Mammary epithelial cell (primary cell): ENCODE measurements at places on chromosomes 13 and 19.

- DNase-seq: no peak
Observed at GRCh38 chr19:52351512-52351911, 15.5 kb downstream of the ZNF610 start.

- no peak for DNase-seq
Observed at GRCh38 chr13:37576601-37577000, 22.0 kb downstream of the POSTN start.

DNA sequence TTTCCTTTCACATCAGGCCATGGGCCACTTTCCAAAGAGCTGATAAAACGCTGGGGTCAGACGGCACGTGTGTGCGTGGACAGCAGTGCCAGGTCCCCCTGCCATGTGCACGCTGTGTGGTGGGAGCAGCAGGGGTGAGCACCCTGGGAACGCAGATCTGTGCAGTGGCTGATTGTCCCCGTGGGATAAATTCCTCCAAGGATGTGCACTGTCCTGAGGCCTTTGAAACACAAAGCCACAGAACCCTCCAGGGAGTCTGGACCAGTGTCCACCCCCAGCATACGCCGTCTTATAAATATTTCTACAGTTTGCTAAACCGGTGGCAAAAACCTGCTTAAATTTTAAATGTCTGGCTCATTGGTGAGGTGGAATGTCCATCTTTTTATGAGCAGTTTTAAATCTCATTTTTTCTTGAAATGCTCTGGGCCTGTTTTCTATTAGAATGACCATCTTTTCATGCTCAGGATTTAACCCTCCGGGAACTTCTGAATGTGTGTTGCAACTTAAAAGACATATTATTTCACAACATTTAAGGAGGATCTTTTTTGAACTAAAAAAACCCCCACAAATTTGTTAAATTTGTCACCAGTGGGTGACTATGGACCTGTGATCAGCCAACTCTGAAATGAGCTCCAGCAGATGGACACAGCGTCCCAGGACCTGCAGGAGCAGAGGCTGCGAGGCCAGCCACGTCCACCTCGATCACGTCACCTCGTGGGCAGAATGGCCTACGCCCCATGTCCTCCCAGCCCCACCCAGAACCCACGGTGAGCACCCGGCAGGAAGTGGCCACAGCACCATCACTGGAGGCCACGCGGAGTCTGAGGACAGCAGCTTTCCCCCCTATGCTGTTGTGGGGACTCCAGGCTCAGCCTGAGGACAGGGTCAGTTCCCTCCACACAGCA lies 68.6 kb downstream of the RASA3 start:
- peak; percentile 37 for DNase-seq

DNA sequence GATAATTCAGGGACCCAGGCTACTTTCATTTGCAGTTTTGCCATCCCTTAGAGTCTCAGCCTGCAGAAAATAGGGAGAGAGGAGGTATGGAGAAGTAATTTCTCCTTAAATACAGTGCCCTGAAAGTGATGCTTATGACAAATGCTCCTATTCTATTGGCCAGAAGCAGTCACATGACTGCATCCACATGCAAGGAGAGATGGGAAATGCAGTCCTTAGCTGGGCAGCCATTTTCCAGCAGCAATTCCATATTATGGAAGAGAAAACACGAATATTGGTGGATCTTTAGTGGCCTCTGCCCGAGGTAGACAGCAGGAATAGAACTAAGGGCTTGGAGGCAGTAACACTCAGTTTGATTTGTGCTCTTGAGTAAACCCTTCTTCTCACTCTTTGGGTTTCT lies 39.4 kb downstream of the VAV1 start:
- peak; percentile 65 for DNase-seq

DNA sequence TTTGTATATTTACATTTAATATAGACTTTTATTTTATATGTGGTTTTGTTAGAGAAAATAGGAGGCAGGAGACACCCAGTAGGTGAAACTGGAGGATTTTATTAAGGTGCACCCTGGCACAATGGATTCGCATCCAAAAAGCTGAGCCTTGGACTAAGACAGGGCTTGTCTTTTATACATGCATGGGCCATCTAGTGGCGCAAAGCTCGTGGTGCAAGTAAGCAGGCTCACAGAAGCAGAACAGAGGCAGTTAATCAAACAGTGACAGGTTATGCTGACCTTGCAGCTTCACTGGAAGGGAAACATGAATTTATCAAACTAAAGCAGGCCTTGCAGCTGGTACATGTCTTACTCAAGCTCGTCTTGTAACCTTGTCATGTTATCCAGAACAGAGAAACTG lies 58.8 kb upstream of the ZNF681 start:
- DNase-seq: peak; percentile 14

- no peak for DNase-seq
Observed at GRCh38 chr13:29185926-29186325, 365.8 kb downstream of the MTUS2 start.

- DNase-seq: no peak
Observed at GRCh38 chr13:95226932-95227695, 74.1 kb downstream of the ABCC4 start.

- DNase-seq: peak; percentile 67
Observed at GRCh38 chr19:45016388-45017314, 15.4 kb downstream of the RELB start.

- DNase-seq: peak; percentile 14
Observed at GRCh38 chr19:7326105-7326877, 22.4 kb upstream of the ARHGEF18 start.

GRCh38 chr13:28392896-28393505 lies 101.9 kb downstream of the FLT1 start:
- DNase-seq: no peak

- no peak for DNase-seq
Observed at GRCh38 chr13:48844676-48845075, 131.0 kb upstream of the FNDC3A start.

- DNase-seq: no peak
Observed at GRCh38 chr19:18507021-18507726, 14.7 kb downstream of the ELL start.

GRCh38 chr19:35044317-35045117 lies 3.0 kb downstream of the HPN start:
- peak; percentile 48 for DNase-seq

DNA sequence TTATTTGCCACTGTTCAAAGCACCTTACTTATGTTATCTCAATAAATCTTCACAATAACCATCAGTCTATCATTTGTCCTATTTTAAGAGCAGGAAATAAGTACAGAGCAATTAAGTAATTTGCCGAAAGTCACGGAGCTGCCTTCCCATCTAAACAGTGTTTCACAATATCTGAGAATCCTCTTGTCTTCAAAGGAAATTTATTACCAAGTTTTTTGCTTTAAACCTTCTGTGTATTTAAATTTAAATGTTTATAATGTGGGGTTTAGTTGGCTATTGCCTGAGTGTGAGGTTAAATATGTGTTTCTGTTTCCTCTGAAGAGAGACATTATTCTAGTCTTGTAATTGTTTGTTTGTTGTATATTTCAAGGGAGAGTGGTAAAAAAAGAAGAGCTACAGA lies 633.1 kb downstream of the EFNB2 start:
- no peak for DNase-seq

DNA sequence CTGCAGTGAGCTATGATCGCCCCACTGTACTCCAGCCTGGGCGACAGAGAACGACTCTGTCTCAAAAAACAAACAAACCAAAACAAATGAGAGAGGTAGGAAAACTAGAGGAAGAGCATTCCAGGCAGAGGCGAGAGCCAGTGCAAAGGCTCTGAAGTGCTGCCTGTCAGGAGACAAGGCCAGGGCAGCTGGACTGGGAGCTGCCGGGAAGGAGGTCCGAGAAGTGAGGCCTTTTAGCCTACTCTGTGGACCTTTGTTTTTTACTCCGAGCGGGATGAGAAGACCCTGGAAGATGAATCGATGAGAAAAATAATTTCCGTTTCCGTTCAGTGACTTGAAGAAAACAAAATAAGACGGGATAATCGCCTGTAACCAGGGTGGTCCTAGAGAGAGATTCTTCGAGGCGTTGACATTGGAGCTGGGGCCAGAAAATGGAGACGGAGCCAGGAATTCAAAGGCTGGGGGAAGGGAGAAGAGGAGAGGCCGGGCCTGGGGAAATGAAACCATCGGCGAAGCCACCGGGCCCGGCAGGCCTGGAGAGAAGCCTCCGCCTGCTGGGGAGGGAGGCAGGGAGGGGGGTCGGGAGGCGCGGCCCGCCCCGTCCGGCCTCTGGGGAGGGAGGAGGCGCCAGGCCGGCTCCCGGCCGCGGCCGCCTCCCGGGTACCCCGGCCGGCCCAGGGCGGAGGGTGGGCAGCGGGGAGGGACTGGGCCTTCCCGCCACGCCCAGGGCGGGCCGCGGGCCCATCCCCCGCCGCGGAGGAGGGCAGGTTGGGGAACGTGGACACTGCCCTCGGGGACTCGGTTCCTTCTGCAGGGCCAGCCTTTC lies 7.8 kb upstream of the SERTAD1 start:
- DNase-seq: peak; percentile 83

- DNase-seq: peak; percentile 52
Observed at GRCh38 chr19:5690955-5691821, 1.1 kb downstream of the RPL36 start.

GRCh38 chr19:23998568-23998967 lies 83.9 kb downstream of the ZNF726 start:
- DNase-seq: no peak

GRCh38 chr13:26677156-26677555 lies 83.4 kb downstream of the GPR12 start:
- no peak for DNase-seq
